WTC11 (cell line): ENCODE measurements at places on chromosomes 1 and 21.

GRCh38 chr1:208235356-208235981, 8.7 kb downstream of the PLXNA2 start:
- H3K27me3 ChIP-seq, result peaks cover 2% of the 10 kb centered on the region
- no peaks in the 10 kb centered on the region for H3K36me3 ChIP-seq
- no peak overlapping the region for H3K4me3 ChIP-seq
- H3K4me1 ChIP-seq, result peaks cover 69% of the 10 kb centered on the region

DNA sequence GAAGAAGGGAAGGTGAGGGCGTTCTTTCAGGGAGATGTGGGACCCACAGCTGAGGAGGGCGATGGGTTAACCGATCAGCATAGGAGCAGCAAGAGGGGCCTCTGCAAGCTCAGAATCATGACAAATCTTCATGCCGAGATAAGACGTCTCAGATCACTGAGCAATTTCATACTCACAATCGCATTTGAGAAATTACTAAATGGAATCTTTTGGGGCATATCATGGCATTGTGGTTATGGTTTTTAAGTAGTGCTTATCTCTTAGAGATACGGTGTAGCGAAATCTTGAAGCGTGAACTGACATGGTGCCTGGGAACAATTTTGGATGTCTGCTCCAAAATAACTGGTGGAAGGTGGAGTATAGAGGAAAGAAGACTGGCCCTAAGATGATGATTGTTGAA, 6.2 kb downstream of the TNNT2 start:
- DNase-seq, result no peak
- H3K27ac ChIP-seq, result no peak overlapping the region; the same call in 1 of the 2 replicates
- no peak overlapping the region for H3K4me3 ChIP-seq
- peaks cover 7% of the 10 kb centered on the region; the same call in 1 of the 2 replicates for H3K27me3 ChIP-seq
- H3K4me1 ChIP-seq, result peaks cover 35% of the 10 kb centered on the region

GRCh38 chr1:162214202-162214601, 144.7 kb downstream of the NOS1AP start:
- no peak for DNase-seq
- H3K27me3 ChIP-seq, result no peaks in the 10 kb centered on the region
- peaks cover 77% of the 10 kb centered on the region for H3K4me1 ChIP-seq
- 0 out of 2 replicates have a peak overlapping the region, but pooled peaks have one; percentile 52 for H3K27ac ChIP-seq
- H3K36me3 ChIP-seq, result no peaks in the 10 kb centered on the region

- no peak overlapping the region for H3K27ac ChIP-seq
- no peaks in the 10 kb centered on the region for H3K27me3 ChIP-seq
- no peak overlapping the region for H3K4me3 ChIP-seq
- no peaks in the 10 kb centered on the region for H3K36me3 ChIP-seq
- no peaks in the 10 kb centered on the region for H3K4me1 ChIP-seq
Measured at GRCh38 chr1:83546874-83547273, 452.1 kb downstream of the TTLL7 start.

DNA sequence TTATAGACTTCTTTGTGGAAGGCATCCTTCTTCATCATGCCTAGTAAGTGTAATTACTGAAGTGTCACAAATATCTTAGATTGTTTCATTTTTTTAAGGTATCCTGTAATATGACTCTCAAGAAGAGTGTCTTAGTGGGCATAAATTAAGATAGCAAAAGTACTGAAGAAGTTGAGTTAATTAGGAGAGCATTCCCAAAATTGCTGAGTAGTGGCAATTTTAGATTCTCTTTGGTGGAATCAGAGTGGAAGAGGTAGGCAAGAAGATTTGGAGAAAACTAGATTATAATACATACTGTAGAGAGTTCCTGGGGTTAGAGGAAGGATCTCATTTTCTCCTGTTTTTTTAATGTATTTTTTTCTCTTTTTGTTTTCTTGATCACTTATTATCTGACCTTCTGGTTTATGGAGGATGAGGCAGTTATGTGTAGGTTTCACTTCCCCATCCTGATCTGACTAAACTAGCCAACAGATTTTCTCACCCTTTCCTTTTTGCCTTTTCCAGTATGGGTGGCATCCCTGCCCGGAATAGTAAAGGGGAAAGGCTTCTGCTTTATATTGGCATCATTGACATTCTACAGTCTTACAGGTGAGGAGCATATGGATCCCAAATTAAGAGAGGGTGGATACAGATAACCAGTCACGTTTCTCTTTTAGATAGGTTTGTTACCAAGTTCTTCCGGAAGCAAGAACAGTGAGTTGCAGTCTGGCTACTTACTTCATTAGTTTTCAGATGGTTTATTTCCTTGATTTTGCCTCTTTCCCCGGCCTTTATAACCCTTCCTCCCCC, 16.7 kb upstream of the PSMD4 start:
- no peak for DNase-seq
- H3K27me3 ChIP-seq, result no peaks in the 10 kb centered on the region
